ENCODE measurements at places on chromosomes 3 and 15.

DNA sequence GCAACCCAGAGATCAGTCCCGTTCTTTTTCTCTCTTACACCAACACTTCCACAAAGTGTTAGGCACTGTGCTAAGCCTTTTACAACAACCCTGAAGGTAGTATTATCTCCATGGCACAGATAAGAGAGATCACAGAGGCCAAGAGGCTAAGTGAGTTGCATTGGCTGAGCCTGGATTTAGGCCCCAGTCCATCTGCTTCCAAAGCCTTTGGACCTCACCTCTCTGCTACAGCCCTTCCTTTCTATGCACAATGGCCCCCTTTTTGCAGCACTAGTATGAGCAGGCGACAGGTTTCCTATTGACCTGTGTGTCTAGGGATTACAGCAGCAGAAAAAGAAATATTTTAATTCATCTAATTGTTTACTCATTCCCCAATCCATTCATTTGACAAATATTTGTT lies 76.2 kb downstream of the CRYGS start:
- ATAC-seq: no peak

- no peak for ATAC-seq
Measured at GRCh38 chr3:111846039-111846438, 13.0 kb upstream of the PHLDB2 start.

GRCh38 chr3:186439725-186440124 lies 77.7 kb upstream of the DGKG start:
- no peak for ATAC-seq

GRCh38 chr3:126459111-126459762 lies 16.5 kb downstream of the ZXDC start:
- ATAC-seq: no peak

DNA sequence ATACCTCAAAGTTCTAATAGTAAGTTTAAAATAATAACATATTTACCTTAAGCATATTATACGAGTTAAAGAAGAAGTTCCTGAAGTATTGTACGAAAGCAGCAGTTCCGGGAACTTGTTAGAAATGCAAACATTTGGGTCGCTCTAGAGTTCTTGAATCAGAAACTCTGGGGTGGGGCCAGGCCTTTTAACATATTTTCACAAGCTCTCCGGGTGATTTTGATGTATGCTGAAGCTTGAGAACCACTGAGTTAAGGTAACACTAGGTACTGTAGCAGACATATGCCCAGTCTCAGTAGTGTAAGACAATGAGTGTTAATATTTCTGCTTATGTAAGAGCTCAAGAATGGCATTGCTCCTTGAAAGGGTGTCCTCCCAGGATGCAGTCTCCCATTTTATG lies 461.1 kb downstream of the C3orf38 start:
- ATAC-seq: no peak

GRCh38 chr3:45509038-45509767 lies 85.3 kb upstream of the LIMD1 start:
- ATAC-seq: peak; percentile 48

Data from gastroesophageal sphincter (tissue), 4 donors.